ENCODE measurements at places on chromosomes 6 and 20.
A peak's percentile ranks its signal among the peaks of the same experiment; 100 is the strongest.

GRCh38 chr6:144543006-144543871 lies 258.1 kb downstream of the UTRN start:
- no peak for DNase-seq

DNA sequence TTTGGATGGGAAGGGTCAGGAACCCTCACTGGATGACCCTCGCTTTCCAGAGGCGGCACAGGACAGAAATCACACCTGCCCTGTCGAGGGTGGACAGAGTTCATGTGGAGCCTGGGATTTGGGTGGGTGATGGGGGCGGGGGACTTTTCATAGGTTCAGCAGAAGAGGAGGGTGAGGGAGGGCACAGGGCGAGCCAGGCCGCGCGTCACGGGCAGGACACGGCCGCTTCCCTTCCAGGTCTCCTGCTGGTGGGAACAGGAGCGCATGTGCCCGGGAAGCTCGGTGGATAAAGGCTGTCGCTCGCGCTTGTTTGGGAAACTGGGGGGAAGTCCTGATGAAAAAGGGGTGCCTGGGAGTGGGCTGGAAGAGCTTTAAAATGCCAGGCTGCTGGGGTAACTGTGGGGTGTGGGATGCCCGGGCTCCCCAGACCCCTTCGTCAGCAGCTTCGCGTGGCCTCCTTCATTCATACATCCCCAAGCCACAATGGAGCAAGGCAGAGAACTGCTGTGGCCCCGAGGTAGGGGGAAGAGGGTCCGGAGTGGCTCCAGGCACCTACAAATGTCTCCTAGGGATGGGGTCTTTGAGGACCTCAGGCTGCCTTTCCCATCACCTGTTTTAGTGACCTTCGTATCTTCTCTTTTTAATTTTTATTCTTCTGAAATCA lies 102.2 kb downstream of the DACT2 start:
- DNase-seq, result no peak

DNA sequence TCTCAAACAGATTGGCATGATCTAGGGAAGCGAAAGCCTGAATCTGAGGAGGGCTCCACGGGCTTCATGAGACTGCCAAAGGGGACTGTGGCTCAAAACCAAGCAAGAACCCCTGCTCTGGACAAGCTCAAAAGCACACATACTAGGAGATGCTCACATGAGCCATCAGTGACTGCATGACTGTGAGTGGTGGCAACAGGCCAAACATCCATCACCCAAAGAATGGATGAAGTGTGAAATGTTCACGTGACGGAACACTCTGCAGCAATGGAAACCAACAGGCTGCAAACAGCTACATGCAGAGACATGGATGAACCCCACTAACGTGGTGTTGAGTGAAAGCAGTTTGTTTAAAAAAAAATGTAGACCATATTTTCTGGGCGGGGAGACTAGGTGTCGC lies 136.3 kb downstream of the PREX1 start:
- no peak for DNase-seq

DNA sequence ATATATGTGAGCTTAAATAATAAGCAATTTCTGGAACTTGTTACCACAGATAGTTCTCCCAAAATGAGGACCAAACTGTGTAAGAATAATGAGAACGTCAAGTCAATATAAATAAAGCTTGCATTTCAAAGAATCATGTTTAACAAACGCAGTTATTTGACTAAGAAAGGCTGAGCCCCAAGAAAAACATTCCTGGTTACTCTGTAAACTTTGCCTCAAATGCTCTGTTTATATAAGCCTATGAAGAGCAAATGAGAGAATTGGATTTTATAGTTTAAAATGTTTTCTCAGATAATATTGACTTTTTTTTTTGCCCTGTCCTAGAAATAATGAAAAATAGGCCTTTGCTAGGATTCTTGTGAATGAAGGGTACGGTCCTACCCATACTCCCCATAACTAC lies 81.3 kb downstream of the C6orf52 start:
- DNase-seq, result no peak

DNA sequence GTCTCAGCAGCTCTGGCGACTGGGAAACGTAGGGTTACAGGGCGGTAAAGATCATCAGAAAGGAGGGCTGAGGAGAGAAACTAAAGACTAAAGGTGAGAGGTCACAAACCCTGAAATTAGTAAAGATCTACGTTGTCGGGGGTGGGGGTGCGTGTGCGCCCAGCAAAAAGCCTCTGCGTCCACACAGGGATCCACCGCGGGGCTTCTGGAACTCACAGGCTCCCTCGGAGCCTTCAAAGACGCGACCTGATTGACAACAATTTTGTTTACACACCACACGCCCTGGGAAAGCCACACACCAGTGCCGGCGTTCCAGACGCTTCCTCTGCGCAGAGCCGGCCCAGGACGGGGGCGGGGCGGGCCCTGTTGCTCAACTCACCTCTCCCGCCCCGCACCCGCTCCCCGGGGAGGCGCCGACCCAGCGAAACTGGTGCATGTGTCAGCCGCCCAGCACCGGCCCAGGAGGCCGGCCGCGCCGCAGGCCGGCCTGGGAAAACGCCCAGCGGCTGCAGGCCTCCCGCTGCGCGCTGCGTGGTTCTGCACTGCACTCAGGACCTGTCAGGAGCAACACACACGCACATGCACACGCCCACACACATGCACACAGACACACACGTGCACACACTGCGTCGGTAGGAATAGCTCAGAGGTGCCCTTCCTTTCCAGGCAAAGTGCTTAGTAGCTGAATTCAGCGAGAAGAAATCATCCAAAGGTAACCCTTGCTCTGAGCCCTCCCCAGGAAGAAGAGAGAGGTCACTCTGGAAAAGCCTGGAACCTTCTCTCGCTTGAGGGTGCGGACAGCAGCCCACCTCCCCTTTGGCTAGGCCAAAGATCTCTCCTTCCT lies 57.2 kb upstream of the ARID1B start:
- DNase-seq, result peak; percentile 51

DNA sequence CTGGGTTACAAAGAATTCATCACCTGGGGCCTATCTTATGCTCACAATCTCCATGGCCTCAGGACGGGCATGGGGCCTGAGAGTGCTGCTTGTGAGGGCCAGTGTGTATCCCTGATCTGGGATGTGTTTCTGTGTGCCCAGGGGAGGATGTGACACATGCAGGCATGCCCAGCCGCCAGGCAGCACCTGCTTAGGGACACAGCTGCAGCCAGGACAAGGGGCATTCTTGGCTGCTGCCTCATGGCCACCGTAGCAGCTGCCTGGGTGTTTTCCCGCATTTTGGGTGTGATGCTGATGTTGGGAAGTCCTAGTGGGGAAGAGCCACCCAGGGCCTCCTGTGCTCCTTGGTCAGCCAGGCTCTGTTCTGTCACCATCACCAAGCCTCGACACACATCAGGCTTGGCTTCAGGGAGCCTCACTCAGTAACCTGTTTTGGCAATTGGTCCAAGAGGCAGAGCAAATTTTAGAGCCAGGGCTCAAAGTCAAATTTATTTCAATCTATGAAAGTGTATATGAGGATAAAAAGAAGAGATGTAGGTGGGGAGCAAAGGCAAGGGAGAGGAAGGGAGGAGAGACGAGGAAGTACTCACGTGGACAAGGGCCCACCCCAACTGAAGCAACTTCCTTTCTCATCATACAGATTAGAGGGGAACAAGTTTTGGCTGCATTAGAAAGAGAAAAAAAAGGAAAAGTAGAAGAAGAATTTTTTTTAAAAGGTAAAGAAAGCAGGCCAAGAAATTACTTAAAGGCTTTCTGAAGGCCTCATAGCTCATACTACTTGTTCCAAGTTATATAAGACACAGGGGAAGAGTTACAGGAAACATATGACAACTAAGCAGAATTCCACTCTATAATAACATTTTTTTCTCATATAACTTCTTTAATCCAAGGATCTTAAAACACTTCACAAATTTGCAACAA lies 269.9 kb upstream of the SUPT3H start:
- no peak for DNase-seq

GRCh38 chr6:117128052-117128451 lies 137.3 kb upstream of the VGLL2 start:
- DNase-seq, result no peak

GRCh38 chr6:71294121-71294523 lies 5.5 kb downstream of the OGFRL1 start:
- no peak for DNase-seq

DNA sequence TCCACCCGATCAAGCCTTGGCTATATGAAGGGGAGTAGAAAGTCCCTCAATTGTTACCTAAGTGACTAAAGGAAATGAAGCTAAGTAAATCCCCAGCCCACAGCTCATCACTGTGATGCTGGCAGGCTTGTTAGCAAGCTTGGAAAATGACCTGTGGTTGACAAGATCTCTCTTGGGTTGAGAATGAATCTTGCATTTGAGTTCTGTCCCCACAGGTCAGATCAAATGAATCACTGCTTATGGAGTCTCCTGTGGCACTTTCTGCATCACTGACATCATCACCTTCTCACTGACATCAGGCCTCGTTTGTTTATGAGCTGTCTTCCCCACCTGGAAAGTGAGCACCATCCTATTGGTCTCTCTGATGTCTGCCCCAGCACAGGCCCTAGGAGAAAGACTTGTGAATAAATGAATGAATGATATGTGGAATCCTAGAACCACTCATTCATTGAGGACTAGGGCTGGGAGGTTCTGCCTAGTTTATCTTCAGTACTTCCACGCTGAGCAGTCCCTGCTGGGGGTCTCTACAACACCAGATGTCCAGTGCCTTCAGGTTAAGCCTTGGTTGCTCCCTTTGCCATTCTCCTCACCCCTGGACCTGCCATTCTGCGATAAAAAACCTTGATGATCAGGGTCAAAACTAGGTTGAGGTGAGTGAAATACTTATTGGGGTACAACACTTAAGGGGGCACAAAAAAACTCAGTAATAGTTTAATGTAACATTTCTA lies 318.4 kb upstream of the MOCS1 start:
- DNase-seq, result no peak

GRCh38 chr6:116424001-116424400 lies 37.2 kb upstream of the CALHM6 start:
- no peak for DNase-seq

DNA sequence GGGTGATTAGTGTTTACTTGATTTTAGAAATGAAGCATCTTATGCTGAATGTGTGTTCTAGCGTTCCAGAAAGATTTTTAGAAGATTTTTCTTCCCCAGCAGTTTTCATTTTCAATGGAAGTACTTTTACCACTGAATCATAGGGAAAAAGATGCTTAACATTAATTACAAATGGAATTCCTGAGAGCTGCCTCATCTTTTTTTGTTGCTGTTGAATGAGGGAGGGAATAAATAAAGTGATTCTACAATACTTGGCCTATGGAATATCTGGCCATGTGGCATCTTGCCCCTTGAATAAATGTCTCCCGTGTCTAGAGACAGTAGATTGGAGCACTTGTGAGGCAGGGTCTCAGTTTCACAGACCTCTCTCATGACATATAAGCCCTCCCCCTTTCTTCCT lies 44.1 kb upstream of the SLC22A1 start:
- DNase-seq, result no peak

GRCh38 chr6:150145427-150145826 lies 2.6 kb downstream of the PPP1R14C start:
- no peak for DNase-seq

DNA sequence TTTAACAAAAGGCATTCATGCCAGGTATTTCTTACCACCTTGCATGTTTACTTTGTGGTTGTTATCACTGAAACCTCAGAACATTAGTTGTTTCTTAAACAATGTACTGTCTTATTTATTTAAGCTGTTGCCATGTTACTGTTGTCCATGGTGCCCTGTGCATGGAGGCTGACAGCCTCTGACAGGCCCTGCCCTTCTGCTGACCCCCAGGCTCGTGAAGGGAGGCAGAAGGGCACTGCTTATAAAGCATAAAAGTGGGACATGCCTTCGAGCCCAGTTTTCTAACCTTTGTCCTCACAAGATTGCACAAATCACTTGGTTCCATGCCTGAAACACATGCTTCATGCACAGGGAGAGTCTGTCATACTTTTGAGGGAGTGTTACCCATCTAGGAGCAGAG lies 46.7 kb upstream of the CLIC5 start:
- DNase-seq, result no peak

Data from activated T-cell treated with anti-CD3 and anti-CD28 coated beads for 1 hour (primary cell).